ENCODE measurements at places on chromosomes 1 and 21.

GRCh38 chr1:205077158-205077933, 6.9 kb downstream of the TMEM81 start:
- DNase-seq = no peak

DNA sequence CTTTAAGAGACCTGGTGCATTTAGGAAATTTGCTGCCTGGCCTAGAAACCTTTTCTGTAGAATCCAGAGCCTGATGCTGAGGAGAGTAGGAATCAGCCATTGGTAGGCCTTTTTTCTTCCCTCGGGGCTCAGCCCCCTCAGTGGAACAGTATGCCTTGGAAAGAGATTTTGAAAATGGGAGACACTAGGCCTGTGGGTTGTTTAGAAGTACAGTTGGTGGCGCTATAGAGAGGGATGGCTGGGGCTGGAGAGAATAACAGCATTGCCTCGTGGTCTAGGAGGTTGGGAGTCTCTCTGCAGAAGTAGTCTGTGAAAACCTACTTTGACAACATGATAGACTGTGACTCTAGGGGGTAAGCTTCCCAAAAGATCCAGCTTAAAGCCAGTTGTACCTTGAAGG, 8.2 kb downstream of the KIF2C start:
- no peak for DNase-seq

DNA sequence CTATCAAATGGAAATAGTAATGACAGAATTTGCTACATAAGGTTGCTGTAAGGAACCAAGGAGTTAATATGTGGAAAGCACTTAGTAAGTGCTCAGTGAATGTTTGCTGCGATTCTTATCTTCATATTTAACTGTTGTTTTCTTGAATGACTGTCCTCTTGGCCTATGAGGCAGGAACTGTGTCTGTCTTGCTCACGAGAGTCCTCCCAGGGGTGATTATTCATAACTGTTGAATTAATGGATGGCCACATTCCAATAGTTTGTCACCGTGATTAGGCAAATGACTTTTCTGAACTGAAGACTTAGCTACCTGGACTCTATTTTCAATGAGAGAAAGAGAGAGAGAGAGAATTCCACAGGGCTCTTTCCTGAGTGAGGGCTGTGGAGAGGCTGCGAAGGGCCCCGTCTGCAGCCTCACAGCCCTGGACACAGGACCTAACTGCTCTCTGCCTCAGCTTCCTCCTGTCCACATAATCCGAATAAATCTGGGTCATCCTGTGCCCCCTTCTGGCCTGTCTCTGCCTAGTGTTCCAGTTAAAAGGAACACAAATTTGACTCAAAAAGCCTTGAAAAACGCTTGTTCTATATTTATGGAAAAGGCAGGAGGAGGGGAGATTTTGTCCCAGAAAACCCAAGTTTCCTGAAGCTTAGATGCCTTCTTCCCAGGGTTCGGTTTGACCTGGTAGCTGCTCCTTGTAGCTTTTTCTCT, 8.5 kb downstream of the EDN2 start:
- no peak for DNase-seq

GRCh38 chr21:31158789-31159581, 120.7 kb upstream of the KRTAP19-8 start:
- DNase-seq = peak; percentile 37

GRCh38 chr1:153956997-153957715, 1.3 kb downstream of the CRTC2 start:
- no peak for DNase-seq

DNA sequence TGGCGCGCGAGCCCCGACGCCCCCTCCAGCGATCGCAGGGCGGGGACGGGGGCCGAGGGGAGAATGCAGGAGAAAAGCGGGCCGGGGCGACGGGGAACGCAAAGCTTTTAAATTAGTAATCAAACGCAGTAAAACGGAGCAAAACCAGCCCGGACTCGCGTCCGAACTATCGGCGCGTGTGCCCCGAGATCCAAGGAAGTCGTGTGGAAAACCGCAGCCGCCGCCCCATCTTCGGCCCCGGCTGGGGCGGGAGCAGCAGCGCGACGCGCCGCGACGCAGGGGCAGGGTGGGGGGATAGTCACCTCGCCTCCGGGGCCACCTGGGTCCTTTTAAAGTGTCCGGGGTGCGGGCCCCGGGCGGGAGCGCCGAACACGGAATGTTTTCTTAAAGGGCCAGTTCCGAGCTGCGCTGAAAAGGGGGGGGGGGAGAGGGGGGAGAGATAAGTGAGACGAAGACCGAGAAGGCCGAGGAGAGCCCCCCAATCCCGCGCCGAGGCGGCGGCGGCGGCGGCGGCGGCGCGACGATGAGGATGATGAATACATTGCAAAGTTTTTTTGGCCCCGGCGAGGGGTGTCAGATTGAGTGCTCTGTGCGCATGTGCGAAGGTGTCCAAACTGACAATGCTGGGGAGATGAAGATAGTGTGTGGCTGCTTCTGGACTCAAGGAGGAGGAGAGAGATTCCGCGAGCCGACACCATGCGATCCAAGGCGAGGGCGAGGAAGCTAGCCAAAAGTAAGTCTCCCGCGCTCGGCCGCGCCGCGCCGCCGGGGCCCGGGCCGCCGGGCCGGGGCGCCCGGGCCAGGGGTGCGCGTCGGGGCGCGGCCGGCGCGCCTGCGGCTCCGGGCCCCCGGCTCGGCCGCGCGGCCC, at the start of gene PRDM16:
TSS of gene PRDM16 (plus strand) at position 640 of the 868 bp plus-strand sequence. CDS start at position 697, 57 bp downstream.
- no peak for DNase-seq

DNA sequence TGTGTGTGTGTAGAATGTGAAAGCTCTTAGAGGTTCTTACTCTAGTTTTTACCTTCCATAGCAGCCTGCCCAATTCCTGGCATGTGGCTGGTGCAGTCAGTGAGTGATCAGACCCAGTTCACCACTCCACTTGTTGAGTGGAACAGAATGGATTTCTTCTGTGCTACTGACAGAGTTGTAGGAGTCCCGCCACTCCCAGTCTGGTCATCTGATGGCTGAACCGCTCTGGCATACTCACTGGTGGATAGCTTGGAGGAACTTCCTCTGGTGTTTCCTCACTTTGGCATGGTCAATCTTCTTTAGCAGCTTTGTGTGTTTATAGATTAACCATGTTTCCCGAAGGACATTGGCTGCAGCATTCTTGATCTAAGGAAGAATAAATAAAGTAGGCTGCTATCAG, 106.7 kb upstream of the ADAR start:
- DNase-seq = no peak
